ENCODE measurements at places on chromosomes 16 and 17. TPM values are rescaled to one million over a fixed set of nuclear protein-coding genes. Genes with fewer than 3 reads are reported as not detected.

Gene CAPNS2
- total RNA-seq, result 1.1 TPM

Gene VMO1
- total RNA-seq, result 0.17 TPM

Gene NEUROD2
- total RNA-seq, result not detected

Gene GLP2R
- total RNA-seq, result under 0.01 TPM

Gene BEAN1
- total RNA-seq, result 1.3 TPM

Gene GUCY2D
- total RNA-seq, result 0.08 TPM

Gene MFAP4
- not detected for total RNA-seq

Gene AGRP
- not detected for total RNA-seq

Gene PPP1R27
- 1.5 TPM for total RNA-seq

Gene NPTX1
- 0.17 TPM for total RNA-seq

Gene CACNG5
- not detected for total RNA-seq

Gene TBC1D3I
- total RNA-seq, result not detected

Gene ZNF652
- total RNA-seq, result 12.9 TPM

Gene ST3GAL2
- total RNA-seq, result 14.0 TPM

Gene STX8
- 45.3 TPM for total RNA-seq

Gene AOC2
- total RNA-seq, result 2.8 TPM

Gene NLRC3
- total RNA-seq, result under 0.01 TPM

Gene CORO1A
- total RNA-seq, result 27.1 TPM

Gene TPSG1
- not detected for total RNA-seq

Gene METTL26
- total RNA-seq, result 43.3 TPM

Gene CDH3
- total RNA-seq, result 628 TPM

Gene TMIGD1
- total RNA-seq, result not detected

Gene RNF157
- total RNA-seq, result not detected

Gene IGF2BP1
- 0.17 TPM for total RNA-seq

Gene RPH3AL
- total RNA-seq, result 1.4 TPM

Gene ERBB2
- 36.2 TPM for total RNA-seq

Gene TLCD2
- total RNA-seq, result 5.7 TPM

Gene HSD17B2
- total RNA-seq, result 2.4 TPM

Gene EME1
- total RNA-seq, result 8.0 TPM

Gene OTOP2
- not detected for total RNA-seq

Gene FBXO31
- total RNA-seq, result 43.4 TPM

Gene MYCBPAP
- total RNA-seq, result 0.43 TPM

Gene CLEC18A
- 0.45 TPM for total RNA-seq

Gene KCNJ16
- 1.5 TPM for total RNA-seq

Gene NXPH3
- total RNA-seq, result 0.33 TPM

Gene HSF4
- total RNA-seq, result 24.9 TPM

Gene OR1F1
- total RNA-seq, result not detected

Gene PTX4
- not detected for total RNA-seq

Gene THRA
- 10.8 TPM for total RNA-seq

Data from mammary epithelial cell (primary cell).